ENCODE measurements at places on chromosomes 12 and 14.

- DNase-seq: no peak
Observed at GRCh38 chr14:92800525-92800924, 6.4 kb downstream of the GOLGA5 start.

GRCh38 chr14:68927956-68928675, 51.0 kb downstream of the ACTN1 start:
- no peak for DNase-seq

DNA sequence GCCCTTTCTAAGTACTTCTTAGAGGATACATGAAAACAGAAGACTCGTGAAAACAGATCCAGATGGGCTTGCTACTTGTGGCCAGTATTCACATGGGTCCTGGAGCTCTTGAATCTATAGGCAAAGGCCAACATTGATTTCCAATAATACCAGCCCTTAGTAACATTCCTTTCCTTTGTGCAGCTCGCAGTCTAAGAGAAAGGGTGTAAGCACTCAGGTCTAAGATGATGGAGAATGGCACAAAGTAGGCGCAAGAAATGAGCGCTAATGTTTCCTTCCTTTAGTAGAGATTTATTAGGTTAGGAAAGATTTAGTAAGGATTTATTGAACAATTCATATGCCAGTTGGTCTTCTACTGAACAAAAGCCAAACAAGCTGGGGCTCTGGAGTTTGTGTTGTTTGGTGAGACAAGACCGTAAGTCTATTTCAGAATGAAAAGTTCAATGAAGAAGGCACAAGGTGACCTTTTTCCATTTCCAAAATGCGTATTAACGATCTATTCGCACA, 525 bp downstream of the RNU6-8 start:
- DNase-seq: peak; percentile 82

GRCh38 chr12:115046805-115047204, 362.8 kb upstream of the TBX3 start:
- no peak for DNase-seq

GRCh38 chr14:87866116-87866515, 126.9 kb downstream of the GALC start:
- DNase-seq: no peak

DNA sequence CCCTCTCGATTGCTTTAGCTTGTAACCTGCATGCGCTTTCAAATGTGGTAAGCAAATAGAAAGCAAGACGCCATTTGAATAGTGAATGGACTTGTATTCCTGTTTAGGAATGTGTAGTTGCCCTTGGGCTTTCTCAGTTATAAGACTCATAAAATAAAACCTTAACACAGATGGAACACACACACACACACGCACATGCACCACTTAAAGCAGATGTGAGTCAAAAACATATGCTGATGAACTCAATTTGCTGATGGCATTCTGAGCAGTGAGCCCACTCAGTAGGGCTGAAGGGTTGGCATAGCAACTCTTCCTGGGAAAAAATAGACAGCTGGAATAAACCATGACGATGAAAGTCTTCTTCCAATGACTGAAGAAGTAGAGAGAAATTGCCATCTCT, 360.5 kb downstream of the APAF1 start:
- DNase-seq: no peak

Data from NCI-H1417 (cell line).